Adipose tissue (tissue), 3 donors: ENCODE measurements at places on chromosomes 5 and 9. TPM values are rescaled to one million over a fixed set of nuclear protein-coding genes. Genes with fewer than 3 reads are reported as not detected.

Gene DNAH5
- polyA plus RNA-seq, result 0.06 TPM

Gene NMUR2
- polyA plus RNA-seq, result not detected

Gene HCN1
- 0.01 TPM for polyA plus RNA-seq

Gene GOLPH3
- 46.8 TPM for polyA plus RNA-seq

Gene TLX3
- not detected for polyA plus RNA-seq
